ENCODE measurements at places on chromosomes 7 and 10. TPM values are rescaled to one million over a fixed set of nuclear protein-coding genes. Genes with fewer than 3 reads are reported as not detected.
A peak's percentile ranks its signal among the peaks of the same experiment; 100 is the strongest.

DNA sequence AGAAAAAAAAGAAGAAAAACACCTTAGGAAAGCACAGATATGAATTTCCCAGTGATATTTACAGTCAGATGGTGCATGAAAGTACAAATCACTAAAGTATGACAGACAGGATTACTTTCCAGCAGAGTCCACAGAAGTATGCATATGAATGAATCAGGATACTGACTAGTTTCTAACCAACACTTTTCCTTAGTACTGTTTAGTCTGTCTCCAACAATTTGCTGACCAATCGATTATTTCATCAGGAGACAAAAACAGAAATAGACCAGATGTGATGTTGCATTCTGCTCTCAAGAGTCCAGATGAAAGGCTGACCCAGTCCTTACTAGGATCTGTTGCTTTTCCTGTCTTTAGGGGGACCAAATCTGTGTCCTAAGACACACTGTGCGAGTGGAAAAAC is 14.6 kb downstream of the SLC35B4 start:
- no peak for DNase-seq

- peak; percentile 18 for DNase-seq
Measured at GRCh38 chr10:6220418-6221191, 17.9 kb downstream of the PFKFB3 start.

GRCh38 chr10:102504179-102504975 is 605 bp downstream of the SUFU start:
- peak; percentile 41 for DNase-seq

FOXI2 gene
- not detected for total RNA-seq

DNA sequence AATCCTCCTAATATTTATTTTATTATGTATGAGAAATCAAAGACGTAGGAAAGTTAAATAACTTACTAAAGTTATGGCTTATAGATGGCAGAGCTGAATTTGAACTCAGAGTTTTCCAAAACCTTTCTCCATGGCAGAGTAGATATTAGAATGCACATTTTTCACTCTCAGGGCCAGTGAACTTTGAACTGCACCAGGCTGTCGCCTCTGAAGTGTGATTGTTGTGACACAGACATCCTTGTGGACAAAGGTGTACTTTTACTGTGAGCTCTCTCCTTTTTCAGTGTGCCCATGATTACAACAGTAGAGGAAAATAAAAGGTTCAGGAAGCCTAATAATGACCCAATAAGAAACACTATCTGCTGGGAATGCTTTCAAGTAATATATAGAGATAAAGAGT is 29.1 kb downstream of the TES start:
- no peak for DNase-seq

DNA sequence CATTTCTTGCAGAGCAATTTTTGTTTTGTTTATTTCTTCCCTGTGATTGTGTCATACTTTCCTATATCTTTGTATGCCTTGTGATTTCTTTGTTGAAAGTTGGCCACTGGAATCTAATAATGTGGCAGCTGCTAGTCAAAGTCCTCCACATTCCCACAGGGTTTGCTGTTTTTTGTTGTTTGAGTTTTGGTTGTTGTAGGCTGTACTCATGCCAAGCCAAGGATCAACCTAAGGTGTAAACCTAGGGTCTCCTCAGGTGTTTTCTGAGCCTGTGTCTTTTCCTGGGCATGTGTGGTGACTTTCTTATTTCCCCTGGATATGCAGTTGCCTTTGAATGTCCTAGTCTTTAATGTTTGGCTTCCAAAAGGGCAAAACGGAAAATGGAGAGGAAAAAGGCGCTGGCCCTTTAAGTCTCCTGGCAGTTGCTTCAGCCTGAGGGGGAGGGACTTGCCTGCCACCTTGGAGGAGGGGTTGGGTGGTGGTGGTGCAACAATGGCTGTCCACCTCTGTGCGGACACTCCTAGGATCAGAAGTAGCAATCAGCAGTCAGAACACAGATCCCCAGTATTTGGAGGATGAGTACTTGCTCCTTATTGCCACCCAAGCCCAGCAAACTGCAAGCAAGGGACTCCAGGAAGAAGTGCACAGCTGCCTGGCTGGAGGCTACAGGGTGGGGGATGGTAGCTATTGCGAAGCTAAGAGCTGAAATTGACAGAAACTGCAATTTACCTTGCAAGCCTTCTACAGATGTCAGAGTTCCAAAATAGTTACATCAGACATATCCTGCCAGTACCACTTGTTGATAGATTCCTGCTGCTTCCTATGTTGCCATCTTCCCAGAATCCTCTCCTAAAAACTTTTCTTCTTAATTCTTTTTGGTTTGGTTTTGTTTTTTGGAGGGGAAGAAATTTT is 5.6 kb upstream of the ZNF518A start:
- DNase-seq, result no peak

All from left ventricle myocardium superior (tissue), 1 donor.